ENCODE measurements at places on chromosomes 2 and 18.

- DNase-seq, result no peak
- H3K4me3 ChIP-seq, result no peak overlapping the region
- H3K27me3 ChIP-seq, result peaks cover 44% of the 10 kb centered on the region
- no peak overlapping the region for H3K27ac ChIP-seq
These were observed 10.1 kb downstream of the SP9 start for GRCh38 chr2:174344716-174345461.

GRCh38 chr2:136319237-136319636 lies 201.3 kb upstream of the CXCR4 start:
- DNase-seq, result no peak
- H3K4me3 ChIP-seq, result no peak overlapping the region
- H3K4me1 ChIP-seq, result peaks cover 40% of the 10 kb centered on the region
- H3K27ac ChIP-seq, result no peak overlapping the region

DNA sequence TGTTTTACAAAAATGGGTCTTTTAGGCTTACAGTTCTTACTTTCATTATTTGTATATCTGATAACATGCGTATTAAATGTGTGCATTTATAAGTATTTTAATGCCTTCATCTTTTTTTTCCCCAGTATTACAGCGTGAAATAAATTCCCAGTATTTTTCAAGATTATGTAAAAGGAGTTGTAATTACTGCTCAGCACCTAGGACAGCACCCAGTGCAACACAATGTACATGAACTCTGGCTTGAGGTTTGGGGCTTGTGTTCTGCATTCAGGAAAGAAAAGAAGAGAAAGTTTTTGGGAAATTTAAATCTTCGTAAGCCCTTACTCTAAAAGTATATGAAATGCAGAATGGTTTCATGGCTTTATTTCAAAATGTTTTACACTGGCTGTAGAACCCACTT lies 16.7 kb downstream of the ZNF638 start:
- no peak overlapping the region for H3K27ac ChIP-seq
- DNase-seq, result no peak
- peaks cover 6% of the 10 kb centered on the region for H3K4me1 ChIP-seq
- H3K4me3 ChIP-seq, result no peak overlapping the region
- no peaks in the 10 kb centered on the region for H3K27me3 ChIP-seq

DNA sequence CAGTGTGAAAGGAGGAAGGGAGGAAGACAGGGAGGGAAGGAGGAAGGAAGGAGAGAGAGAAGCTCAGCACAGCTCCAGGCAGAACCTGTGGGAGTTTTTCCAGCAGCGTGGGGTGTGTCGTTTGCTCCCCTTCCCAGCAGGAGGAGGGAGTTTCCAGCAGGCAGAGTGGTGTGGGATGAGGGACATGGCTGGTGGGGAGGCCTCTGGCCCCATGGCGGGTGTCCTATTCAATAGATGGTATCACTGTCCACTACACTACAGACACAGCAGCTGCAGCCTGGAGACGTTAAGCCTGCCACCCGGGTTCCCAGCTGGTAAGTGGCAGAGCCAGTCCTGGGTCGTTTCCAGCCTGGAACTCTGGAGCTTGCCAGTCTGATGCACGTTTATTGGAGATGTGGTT lies 44.7 kb downstream of the GLI2 start:
- no peak overlapping the region for H3K4me3 ChIP-seq
- no peaks in the 10 kb centered on the region for H3K4me1 ChIP-seq
- H3K27me3 ChIP-seq, result no peaks in the 10 kb centered on the region
- no peak overlapping the region for H3K27ac ChIP-seq

DNA sequence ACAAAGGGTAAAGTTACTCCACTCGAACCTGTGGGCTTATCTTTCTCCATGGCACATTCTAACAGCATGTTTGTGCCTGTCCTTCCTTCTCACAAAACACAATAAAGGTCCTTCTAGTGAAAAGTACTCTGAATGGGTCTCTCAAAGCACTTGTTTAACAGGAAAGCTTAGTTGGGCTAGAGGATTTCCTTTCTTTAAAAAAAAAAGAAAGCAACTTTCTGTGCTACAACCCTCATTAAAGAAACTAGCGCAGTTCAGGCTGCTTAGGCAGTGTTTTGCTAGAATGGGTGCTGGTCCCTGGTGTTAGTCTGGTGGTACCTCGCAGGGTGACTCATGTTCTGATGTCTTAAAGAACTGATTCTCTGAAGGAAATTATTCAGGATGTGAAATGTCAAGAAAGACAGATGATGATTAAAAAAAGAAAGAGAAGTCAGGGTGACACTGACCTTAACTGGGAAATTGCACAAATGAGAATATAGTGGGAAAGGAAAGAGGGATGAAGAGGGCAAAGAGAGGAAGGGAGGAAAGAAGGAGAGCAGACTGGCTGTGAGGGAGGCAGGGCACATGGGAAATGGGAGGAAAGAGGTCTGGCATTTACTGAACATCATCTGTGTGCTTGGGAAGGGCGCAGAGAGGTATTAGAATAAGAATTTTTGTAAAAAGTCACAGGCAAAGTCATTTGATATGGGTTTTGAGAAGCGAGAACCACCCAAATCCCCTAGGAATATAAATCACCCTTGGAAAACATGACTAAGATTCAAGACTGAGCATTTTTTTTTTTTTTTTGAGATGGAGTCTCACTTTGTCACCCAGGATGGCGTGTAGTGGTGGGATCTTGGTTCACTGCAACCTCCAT lies 74.9 kb downstream of the ATP8B1 start:
- no peak for DNase-seq
- H3K36me3 ChIP-seq, result no peaks in the 10 kb centered on the region
- H3K4me3 ChIP-seq, result no peak overlapping the region
- H3K27me3 ChIP-seq, result no peaks in the 10 kb centered on the region
- no peak overlapping the region for H3K27ac ChIP-seq

- DNase-seq, result no peak
- no peaks in the 10 kb centered on the region for H3K27me3 ChIP-seq
- no peak overlapping the region for H3K4me3 ChIP-seq
These were observed 1471.8 kb downstream of the LRP1B start for GRCh38 chr2:140658760-140659692.

GRCh38 chr2:241011751-241012510 lies 13.5 kb downstream of the SNED1 start:
- no peak for DNase-seq
- H3K36me3 ChIP-seq, result no peaks in the 10 kb centered on the region
- H3K27ac ChIP-seq, result no peak overlapping the region
- peak overlapping the region; percentile 7 for H3K4me3 ChIP-seq

- H3K36me3 ChIP-seq, result no peaks in the 10 kb centered on the region
- no peak overlapping the region for H3K27ac ChIP-seq
- no peak overlapping the region for H3K4me3 ChIP-seq
- peaks cover 16% of the 10 kb centered on the region for H3K4me1 ChIP-seq
These were observed 49.9 kb upstream of the HS6ST1 start for GRCh38 chr2:128368437-128369107.

- DNase-seq, result no peak
- H3K4me1 ChIP-seq, result peaks cover 9% of the 10 kb centered on the region
- H3K27ac ChIP-seq, result no peak overlapping the region
- peaks cover 94% of the 10 kb centered on the region for H3K36me3 ChIP-seq
- no peak overlapping the region for H3K4me3 ChIP-seq
- no peaks in the 10 kb centered on the region for H3K27me3 ChIP-seq
These were observed 8.9 kb downstream of the PAPOLG start for GRCh38 chr2:60764736-60765534.

- peak overlapping the region; percentile 92 for H3K27ac ChIP-seq
- H3K4me3 ChIP-seq, result peak overlapping the region; percentile 40
- DNase-seq, result peak; percentile 97
- H3K27me3 ChIP-seq, result no peaks in the 10 kb centered on the region
- peaks cover 63% of the 10 kb centered on the region for H3K4me1 ChIP-seq
These were observed 10.2 kb downstream of the NFATC1 start for GRCh38 chr18:79405781-79406575.

GRCh38 chr2:241314226-241315092 lies 1.0 kb downstream of the HDLBP start:
- H3K36me3 ChIP-seq, result peaks cover 6% of the 10 kb centered on the region
- peak overlapping the region; percentile 96 for H3K27ac ChIP-seq
- H3K4me3 ChIP-seq, result peak overlapping the region; percentile 88
- no peak for DNase-seq
- H3K27me3 ChIP-seq, result no peaks in the 10 kb centered on the region

GRCh38 chr2:195031411-195031810 lies 625.6 kb upstream of the SLC39A10 start:
- H3K4me1 ChIP-seq, result no peaks in the 10 kb centered on the region
- H3K4me3 ChIP-seq, result no peak overlapping the region
- DNase-seq, result no peak
- H3K27ac ChIP-seq, result no peak overlapping the region

DNA sequence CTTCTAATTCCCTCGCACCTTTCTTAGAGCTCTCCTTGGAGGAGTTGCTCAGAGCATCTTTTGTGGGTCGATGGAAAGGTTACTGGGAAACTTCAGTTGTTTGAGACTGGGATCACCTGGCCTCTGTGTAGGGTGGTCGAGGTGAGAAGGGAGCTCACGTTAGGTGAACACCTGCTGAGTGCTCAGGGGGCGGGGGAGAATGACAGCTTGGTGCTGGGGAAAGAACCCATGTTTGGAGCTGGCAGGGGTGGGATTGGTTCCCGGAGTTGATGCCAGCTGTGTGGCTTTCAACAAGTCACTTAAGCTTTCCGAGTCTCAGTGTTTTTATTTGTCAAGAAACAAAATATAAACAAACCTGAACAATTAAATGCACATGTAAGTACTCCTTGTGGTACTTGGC lies 122.3 kb downstream of the GLI2 start:
- no peak overlapping the region for H3K4me3 ChIP-seq
- H3K36me3 ChIP-seq, result no peaks in the 10 kb centered on the region
- DNase-seq, result no peak
- H3K4me1 ChIP-seq, result no peaks in the 10 kb centered on the region
- H3K27ac ChIP-seq, result no peak overlapping the region

GRCh38 chr2:225097035-225097434 lies 54.8 kb upstream of the DOCK10 start:
- no peaks in the 10 kb centered on the region for H3K36me3 ChIP-seq
- H3K4me1 ChIP-seq, result no peaks in the 10 kb centered on the region
- no peak overlapping the region for H3K4me3 ChIP-seq
- no peaks in the 10 kb centered on the region for H3K27me3 ChIP-seq
- DNase-seq, result no peak

DNA sequence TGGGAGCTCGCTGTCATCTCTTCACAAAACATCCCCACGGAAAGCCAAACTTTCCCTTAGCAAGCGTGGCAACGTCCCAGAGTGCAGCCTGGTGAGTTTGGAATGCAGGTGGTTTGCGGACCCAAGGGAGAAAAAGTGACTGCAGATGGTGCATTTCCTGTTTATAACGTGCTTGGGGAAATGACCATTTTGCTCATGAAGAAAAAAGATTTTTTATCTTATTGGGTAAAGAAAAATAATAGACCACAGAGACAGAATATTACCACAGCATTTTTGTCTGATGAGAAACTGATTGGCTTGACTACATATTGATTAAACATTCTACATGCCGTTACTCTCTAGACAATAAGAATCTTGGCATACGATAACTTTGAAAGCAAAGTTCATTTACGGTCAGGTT lies 136.5 kb downstream of the COPS8 start:
- no peak overlapping the region for H3K27ac ChIP-seq
- H3K36me3 ChIP-seq, result no peaks in the 10 kb centered on the region
- H3K27me3 ChIP-seq, result peaks cover 6% of the 10 kb centered on the region
- no peaks in the 10 kb centered on the region for H3K4me1 ChIP-seq
